Peyer's patch (tissue), 4 donors: ENCODE measurements at places on chromosomes 4 and X. TPM values are rescaled to one million over a fixed set of nuclear protein-coding genes. Genes with fewer than 3 reads are reported as not detected.

- peak; percentile 60 for DNase-seq
Observed at GRCh38 chr4:118834960-118835569, 861 bp downstream of the SEC24D start.

Gene TMEM271
- total RNA-seq: not detected

DNA sequence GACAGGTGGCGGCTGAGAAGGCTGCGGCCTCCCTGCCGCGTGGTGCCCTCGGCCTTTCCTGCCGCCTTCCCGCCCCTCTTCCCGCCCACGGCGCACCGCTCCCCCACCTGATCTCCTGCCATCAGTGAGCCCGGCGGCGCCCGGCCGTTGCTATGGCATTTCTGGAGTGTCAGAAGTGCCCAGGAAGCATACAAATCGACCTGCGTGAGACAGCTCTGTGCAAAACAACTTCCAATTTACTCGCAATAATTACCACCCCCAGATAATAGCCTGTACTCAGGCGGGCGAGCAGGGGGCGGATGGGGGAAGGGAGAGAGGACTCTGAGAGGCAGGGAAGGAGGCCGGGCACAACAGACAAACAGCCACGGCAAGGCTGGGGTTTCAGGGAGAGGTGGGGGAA, 16.6 kb upstream of the ERCC6L start:
- DNase-seq: no peak

DNA sequence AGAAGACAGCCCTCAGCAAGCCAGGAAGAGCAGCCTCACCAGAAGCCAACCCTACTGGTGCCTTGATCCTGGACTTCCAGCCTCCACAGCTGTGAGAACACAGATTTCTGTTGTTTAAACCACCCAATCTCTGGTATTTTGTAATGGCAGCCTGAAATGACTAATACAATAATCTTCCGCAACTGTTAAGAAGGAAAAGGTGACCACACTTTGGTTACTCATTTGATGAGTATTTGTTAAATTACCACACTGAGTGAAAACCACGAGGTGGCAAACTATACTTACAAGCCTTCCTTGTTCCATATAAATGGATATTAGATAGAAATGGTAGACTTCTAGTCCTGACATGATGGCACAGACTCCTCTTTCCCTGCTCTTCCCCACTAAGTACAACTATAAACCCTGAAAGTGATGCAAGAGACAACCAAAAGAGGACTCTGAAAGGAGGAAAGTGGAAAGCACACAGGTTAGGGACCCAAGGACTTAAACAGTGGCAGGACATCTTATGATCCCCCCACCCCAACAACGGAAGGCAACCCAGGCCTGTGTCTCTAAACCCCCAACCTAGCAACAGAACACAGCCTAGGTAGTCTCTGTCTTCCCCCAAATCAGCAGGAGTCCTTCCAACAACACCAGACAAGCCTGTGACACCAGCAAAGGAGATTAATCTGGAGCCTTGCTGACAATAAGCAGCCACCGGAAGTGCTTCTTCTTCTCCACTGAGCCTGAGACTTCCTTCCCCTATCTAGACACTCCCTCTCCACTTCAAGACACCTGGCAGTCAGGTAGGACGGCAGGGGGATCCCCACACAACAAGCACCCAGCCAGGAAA, 12.3 kb downstream of the ZNF182 start:
- DNase-seq: no peak

Gene ZNF41
- total RNA-seq: 16.5 TPM

DNA sequence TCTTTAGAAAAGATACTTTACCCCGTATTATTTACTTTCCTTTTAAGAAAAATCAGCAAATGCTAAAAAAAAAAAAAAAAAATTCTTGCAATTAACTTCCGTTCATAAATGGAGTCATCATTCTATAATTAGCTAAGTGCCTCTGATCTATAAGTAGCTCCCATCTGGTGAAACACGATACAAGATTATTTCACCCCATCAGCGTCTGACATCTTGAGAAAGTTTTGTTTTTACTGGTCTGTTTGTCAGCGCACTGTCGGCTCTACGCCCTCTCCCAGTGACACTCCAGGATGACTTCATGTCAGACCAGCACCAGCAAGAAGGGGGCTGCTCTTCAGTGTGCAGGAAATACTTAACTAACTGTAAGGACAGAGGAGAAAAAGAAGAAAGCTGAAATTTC, 108.3 kb downstream of the AFAP1 start:
- no peak for DNase-seq

DNA sequence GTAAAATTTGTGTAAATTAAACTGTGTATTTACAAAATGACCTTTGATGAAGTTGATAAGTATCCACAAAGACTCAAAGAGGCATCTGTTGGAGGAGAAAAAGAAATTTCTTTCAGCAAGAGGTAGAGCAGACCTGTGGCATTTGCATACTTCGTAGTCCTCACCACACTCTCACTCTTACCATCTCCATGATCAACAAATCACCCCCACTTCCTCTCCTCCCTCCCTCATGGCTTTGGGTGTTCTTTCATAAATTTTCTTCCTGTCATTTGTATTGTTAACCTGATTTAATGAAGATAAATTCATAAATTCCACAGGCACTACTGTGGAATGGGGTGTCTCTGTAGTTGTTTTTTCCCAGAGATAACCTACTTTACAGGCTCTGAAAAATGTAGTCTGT, 366.5 kb downstream of the ZNF674 start:
- no peak for DNase-seq

DNA sequence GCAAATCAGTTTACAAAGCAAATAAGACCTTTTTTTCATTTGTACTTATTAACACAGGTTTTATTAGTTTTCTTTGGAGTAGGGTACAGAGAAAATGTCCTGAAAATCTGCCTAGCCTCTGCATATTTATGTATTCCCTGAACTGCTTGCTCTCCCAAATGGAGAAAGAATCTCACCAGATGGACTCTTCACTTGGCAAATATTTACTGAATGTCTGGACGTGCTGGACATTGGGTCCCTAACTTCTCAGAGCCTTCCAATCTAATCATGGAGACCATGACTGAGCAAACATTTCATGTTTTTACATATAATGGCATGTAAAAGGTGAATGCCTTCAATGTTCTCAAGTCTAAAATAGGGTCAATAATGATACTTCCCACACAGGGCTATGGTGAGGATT, 126.0 kb downstream of the CHRDL1 start:
- no peak for DNase-seq

DNA sequence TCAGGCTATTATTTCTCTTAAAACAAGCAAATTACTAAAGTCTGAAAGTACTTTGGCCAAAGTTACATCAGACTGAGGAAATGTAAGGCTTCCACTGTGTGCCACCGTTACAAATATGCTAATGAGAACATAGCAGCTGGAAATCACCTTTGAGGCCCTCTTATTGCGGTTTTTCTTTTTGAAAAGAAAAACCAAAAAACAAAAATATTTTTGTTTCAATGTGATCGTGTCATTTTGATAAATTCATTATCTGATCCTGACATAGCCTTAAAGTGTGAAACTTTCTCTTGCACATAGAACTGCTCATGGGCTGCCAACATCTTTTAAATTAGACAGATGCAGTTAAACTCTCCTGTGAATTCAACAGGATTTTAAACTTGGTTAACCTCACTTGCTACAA, 2.8 kb upstream of the TIFA start:
- no peak for DNase-seq

Gene MXRA5
- 5.0 TPM for total RNA-seq

Gene CXCL11
- total RNA-seq: not detected

- DNase-seq: no peak
Observed at GRCh38 chr4:142817442-142817841, 28.7 kb downstream of the INPP4B start.

GRCh38 chr4:4333265-4333706, 43.2 kb downstream of the ZBTB49 start:
- DNase-seq: no peak

Gene NUDT11
- not detected for total RNA-seq

GRCh38 chr4:22504447-22504846, 11.4 kb downstream of the ADGRA3 start:
- DNase-seq: no peak

- DNase-seq: no peak
Observed at GRCh38 chr4:156169861-156170260, 216.2 kb upstream of the CTSO start.

DNA sequence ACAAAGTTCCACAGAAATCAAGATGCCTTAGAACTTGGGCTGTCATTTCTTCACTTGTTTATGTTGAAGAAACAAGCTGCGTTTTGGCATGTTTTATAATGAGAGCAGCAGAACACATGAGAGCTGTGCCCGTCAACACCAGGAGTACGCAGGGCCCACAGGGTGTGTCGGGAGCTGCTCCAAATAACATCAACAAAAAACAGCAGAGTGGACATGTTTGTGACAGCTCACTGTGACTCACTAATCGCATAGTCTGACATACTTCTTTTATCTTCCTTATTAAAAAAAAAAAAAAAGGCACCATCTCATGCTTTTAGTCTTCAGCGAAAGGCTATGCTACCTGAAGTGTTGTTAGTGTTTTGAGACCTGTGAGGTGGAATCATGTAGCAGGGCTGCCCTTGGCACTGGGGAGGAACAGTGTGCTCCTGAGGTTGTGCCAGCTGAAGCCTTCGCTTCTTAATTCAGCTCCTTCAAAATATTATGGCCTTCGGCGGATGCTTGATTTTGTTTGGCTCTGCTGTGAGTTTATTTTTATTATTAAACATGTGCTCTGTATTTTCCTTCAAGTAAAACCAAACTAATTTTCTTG, 32.8 kb downstream of the FHDC1 start:
- DNase-seq: no peak

DNA sequence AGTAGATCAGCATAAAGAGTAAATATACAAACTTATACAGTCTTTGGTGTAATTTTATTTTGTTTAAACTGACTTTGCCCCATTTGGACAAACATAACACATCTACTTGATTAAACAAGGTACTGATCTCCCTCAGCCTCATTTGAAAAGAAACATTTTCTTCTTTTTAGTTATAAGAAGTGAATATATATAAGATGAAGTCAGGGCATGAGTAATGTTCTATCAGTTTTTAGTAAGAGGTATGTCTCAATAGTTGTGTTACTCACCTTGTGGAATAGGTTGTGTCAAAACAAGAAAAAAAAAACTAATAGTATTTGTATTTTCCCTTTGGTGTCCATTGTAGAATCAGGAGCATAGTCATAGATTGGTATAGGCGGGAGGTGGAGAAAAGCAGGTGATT, 327.4 kb downstream of the RPA4 start:
- no peak for DNase-seq

DNA sequence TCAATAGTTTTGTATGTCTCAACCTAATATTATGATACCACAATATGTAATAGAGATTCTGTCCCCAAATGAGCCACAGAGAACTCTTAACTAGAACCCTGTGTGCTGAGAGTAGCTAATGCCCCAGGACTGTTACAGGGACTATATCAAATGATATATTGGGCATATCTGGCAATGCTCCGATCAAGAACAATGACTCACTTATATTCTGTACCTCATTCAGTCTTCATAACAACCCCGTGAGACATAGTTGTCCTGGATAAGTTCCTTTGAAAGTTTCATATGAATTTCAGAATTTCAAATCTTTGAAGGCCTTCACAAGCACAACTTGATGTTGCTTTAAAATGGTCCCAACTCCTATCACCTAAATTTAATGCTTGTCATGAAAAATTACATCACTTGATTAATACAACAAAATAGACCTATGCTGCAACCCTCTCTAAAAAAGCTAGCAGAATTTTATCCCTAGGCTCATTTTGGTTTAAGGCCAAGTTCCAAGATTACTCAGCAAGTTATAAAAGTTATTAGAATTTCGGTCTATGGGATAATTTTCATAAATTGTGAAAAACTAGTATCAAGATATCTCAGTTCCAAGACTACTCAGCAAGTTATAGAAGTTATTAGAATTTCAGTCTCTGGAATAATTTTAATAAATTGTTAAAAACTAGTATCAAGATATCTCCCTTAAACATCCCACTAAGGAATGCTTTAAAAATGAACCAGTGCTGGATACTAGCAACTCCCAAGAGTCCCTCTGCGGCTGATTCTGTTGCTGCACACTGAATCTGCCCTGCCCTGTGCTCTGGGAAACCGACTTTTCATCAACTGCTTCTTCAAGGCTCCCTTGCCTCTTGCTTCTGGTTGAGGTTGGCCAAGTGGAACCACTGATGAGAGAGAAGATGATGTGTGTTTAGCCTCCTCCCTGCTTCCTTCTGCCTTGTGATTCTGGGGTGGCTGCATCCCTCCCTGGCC, 6.0 kb upstream of the ANXA3 start:
- no peak for DNase-seq

DNA sequence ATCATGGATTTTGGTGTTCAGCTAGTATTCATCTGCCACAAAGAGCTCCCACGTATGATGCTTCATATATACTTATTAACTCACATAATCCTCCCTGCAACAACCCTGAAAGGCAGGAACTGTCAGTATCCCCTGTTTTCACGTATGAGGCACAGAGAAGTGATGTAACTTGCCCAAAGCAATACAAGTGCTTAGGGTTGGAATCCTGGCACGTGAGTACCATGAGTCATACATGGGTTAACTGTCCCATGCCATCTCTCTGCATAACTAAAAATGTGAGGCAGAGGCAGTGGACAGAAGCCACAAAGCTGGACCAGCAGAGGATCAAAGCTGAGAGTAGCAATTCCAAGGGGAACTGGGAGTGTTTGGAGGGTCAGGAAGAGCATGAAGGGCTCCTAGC, 35.7 kb upstream of the EGFL6 start:
- DNase-seq: no peak

Gene DNAJB14
- 35.6 TPM for total RNA-seq

DNA sequence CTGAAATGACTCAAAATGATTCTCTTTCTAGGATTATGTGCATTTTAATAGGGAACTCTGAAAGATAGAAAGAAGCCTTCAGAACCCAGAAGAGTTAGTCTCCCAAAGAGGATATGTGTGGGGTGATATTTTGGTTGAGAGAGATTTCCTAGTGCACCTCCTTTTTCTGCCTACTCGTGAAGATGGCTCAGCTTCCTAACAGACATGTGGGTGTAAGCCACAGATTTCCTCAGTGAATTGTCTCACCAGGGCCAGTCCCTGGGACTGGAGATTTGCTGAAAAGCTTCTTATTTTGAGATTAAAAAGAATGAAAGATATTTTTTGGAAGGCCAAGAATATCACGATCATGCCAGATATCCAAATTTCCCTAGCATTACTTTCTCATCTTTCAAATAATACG, 42.8 kb downstream of the MAGEB17 start:
- no peak for DNase-seq

Gene GAB1
- total RNA-seq: 76.7 TPM

Gene IL1RAPL1
- total RNA-seq: not detected
